ENCODE measurements at places on chromosomes 2 and 18.

DNA sequence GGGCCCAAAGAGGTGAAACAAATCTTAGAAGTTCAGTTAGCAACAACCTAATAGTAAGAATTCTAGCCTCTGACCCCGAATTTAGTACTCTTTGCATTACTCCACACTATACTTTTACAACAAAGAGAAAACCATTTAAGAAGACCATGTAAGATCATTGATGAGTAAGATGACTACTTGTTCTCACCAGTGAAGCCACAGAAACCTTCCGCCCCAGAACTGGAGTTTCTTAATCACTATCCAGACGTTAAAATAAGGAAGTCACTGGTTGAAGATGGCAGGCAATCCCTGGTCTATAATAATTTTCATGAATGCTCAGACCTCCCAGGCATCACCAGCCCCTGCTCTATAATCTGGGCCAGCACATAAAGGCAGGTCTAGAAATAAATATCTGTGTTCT is 95.0 kb downstream of the TMEM163 start:
- no peak overlapping the region for H3K4me3 ChIP-seq
- no peak for DNase-seq
- no peak overlapping the region for H3K27ac ChIP-seq
- no peaks in the 10 kb centered on the region for H3K27me3 ChIP-seq
- H3K36me3 ChIP-seq, result no peaks in the 10 kb centered on the region

- H3K27ac ChIP-seq, result no peak overlapping the region
- H3K4me1 ChIP-seq, result peaks cover 3% of the 10 kb centered on the region
Observed at GRCh38 chr2:216681683-216682082, 13.7 kb downstream of the IGFBP5 start.

GRCh38 chr2:216792222-216793021 is 67.4 kb downstream of the TNP1 start:
- no peaks in the 10 kb centered on the region for H3K36me3 ChIP-seq
- no peak for DNase-seq
- H3K27ac ChIP-seq, result no peak overlapping the region
- H3K4me1 ChIP-seq, result no peaks in the 10 kb centered on the region

- H3K36me3 ChIP-seq, result no peaks in the 10 kb centered on the region
- no peak overlapping the region for H3K27ac ChIP-seq
- no peaks in the 10 kb centered on the region for H3K27me3 ChIP-seq
- no peaks in the 10 kb centered on the region for H3K4me1 ChIP-seq
- no peak for DNase-seq
Observed at GRCh38 chr18:30748541-30748940, 294.0 kb downstream of the DSC3 start.

- H3K27ac ChIP-seq, result no peak overlapping the region
- DNase-seq, result no peak
- H3K4me3 ChIP-seq, result no peak overlapping the region
- H3K4me1 ChIP-seq, result no peaks in the 10 kb centered on the region
- peaks cover 45% of the 10 kb centered on the region for H3K36me3 ChIP-seq
Observed at GRCh38 chr2:239187464-239188253, 213.2 kb downstream of the HDAC4 start.

GRCh38 chr18:49481317-49481716 is 5.7 kb downstream of the C18orf32 start:
- DNase-seq, result no peak
- no peak overlapping the region for H3K27ac ChIP-seq
- peaks cover 34% of the 10 kb centered on the region for H3K4me1 ChIP-seq
- no peaks in the 10 kb centered on the region for H3K27me3 ChIP-seq
- peaks cover 44% of the 10 kb centered on the region for H3K36me3 ChIP-seq
- no peak overlapping the region for H3K4me3 ChIP-seq

DNA sequence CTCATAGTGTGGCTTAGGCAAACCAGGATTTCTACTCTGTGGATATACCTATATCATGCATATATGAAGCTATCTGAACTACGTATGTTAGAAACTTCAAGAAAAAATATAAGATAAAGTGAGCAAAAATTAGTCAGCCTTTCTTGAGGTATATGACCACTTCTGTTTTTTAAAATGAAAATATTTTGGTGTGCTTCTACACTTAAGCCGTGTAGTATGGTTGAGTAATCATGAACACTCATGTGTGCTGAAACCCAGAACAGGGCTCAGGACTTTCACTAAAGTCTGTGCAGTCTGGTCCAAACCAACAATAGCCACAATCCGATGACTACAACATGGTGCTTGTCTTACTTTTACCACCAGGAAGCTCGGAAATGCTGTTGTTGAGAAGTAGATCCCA is 48.9 kb upstream of the TMEM177 start:
- H3K27me3 ChIP-seq, result peaks cover 16% of the 10 kb centered on the region
- H3K4me1 ChIP-seq, result no peaks in the 10 kb centered on the region
- no peak for DNase-seq
- H3K4me3 ChIP-seq, result no peak overlapping the region

DNA sequence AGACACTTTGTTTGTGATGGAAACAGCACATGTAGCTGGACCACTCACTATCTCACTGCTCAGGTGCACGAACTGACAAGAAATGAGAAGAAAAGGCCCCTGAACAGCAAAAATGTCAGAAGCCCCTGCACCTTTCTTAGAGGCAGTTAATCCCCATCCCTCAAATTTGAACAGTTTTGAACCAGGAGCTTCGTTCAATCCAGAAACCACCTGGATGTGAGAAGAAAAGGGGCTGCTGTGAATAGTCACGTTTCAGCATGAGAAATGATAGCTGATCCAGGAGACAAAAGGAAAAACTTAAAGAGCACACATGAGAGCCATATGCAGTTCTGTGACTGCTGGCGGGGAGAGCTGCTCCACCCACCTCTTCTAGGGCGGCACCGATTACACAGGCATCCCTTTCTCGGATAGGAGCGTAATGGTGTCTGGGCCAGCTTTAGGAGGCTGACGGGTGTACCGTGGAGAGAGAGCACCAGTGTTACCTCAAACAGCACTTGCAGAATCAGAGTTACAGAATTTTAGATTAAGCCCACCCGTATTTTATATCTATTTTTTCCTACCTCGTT is 117.0 kb upstream of the EML6 start:
- peaks cover 83% of the 10 kb centered on the region for H3K4me1 ChIP-seq
- peaks cover 42% of the 10 kb centered on the region for H3K36me3 ChIP-seq
- peak overlapping the region; percentile 29 for H3K4me3 ChIP-seq
- no peaks in the 10 kb centered on the region for H3K27me3 ChIP-seq
- peak; percentile 64 for DNase-seq
- no peak overlapping the region for H3K27ac ChIP-seq

DNA sequence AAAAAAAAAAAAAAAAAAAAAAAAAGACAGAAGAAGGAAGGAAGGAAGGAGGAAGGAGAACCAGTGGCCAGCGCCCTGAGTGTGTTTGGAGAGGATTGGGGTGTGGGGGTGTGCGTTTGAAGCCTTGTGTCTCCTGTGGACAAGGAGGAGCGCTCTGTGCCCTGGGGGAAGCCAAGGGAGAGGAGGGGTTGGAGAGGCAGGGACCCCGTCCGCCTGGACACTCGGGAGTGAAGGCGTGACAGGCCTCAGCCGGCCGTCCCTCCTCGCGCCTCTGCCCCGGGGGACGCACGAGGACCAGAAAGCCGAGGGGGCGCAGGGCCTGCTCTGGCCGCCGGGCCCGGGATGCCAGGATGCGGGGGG is 44.9 kb downstream of the SERTAD2 start:
- H3K27me3 ChIP-seq, result peaks cover 45% of the 10 kb centered on the region
- peak overlapping the region; percentile 62 for H3K4me3 ChIP-seq
- H3K36me3 ChIP-seq, result no peaks in the 10 kb centered on the region
- DNase-seq, result no peak

- no peaks in the 10 kb centered on the region for H3K36me3 ChIP-seq
- H3K4me3 ChIP-seq, result no peak overlapping the region
- H3K4me1 ChIP-seq, result no peaks in the 10 kb centered on the region
- peaks cover 3% of the 10 kb centered on the region for H3K27me3 ChIP-seq
Observed at GRCh38 chr2:2799151-2799697, 468.1 kb upstream of the MYT1L start.

- no peaks in the 10 kb centered on the region for H3K36me3 ChIP-seq
- DNase-seq, result no peak
- no peaks in the 10 kb centered on the region for H3K4me1 ChIP-seq
- peaks cover 56% of the 10 kb centered on the region for H3K27me3 ChIP-seq
- no peak overlapping the region for H3K27ac ChIP-seq
Observed at GRCh38 chr2:20673686-20674308, 6.9 kb downstream of the GDF7 start.

DNA sequence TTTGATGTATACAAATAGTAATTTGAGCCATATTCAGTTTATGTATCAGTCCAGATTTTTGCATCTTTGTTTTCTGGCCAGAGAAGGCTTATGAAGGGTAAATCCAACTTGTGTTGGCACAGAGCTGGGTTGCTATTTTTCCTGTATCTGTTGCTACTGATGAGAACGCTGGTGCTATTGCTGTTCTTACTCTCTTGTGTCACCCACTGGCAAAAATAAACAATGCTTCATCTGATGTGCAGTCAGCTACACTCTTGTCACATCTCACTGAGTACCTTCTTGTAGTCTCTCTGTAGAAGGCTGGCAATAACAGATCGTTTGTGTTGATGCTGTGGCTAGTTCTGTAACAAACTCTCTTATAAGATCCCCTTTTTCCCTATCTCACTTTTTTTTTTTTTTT is 323.4 kb downstream of the CDH19 start:
- H3K36me3 ChIP-seq, result no peaks in the 10 kb centered on the region
- H3K27ac ChIP-seq, result no peak overlapping the region
- DNase-seq, result no peak
- no peak overlapping the region for H3K4me3 ChIP-seq

DNA sequence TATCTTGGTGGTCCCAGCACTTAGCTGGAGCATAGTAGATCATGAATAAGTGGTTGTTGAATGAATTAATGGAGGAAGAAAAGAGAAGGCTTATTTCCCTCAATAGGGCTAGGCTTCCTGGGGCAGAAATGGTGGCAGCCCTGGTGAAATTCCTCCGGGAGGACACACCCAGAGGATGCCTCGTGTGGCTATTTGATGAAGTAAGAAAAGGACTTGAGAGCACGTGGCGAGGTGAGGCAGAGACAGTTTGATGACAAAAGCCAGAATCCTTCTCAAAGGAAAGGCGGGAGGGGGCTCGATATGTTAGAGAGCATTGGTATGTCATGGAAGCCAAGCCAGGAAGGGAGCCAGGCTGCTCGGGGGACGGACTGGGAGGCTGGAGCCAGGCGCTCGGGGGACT is 14.7 kb downstream of the FAM228A start:
- H3K27me3 ChIP-seq, result peaks cover 17% of the 10 kb centered on the region
- no peak for DNase-seq
- no peak overlapping the region for H3K27ac ChIP-seq
- H3K4me1 ChIP-seq, result no peaks in the 10 kb centered on the region

DNA sequence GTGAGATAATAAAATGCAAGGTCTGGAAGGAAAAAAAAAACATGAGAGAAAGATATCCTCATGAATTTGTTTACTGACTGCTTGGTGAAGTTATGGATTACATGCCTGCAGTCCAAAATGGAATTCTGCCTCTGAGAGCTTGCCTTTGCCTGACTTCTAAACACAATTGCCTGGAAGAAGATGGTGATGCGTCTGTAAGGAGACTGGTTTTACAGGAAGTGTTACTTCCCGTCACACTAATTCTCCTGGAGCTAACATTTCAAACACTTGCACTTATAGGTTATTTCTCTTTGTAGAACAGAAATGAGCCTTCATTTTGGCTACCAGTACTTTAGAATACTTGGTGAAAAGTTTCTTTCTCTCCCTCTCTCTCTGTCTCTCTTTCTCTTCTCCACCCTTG is 884.3 kb downstream of the TSN start:
- no peaks in the 10 kb centered on the region for H3K4me1 ChIP-seq
- DNase-seq, result no peak
- no peak overlapping the region for H3K4me3 ChIP-seq
- H3K27me3 ChIP-seq, result no peaks in the 10 kb centered on the region
- H3K27ac ChIP-seq, result no peak overlapping the region

GRCh38 chr2:232779934-232780333 is 3.6 kb upstream of the KCNJ13 start:
- H3K4me3 ChIP-seq, result no peak overlapping the region
- peaks cover 6% of the 10 kb centered on the region for H3K4me1 ChIP-seq
- H3K27ac ChIP-seq, result no peak overlapping the region

DNA sequence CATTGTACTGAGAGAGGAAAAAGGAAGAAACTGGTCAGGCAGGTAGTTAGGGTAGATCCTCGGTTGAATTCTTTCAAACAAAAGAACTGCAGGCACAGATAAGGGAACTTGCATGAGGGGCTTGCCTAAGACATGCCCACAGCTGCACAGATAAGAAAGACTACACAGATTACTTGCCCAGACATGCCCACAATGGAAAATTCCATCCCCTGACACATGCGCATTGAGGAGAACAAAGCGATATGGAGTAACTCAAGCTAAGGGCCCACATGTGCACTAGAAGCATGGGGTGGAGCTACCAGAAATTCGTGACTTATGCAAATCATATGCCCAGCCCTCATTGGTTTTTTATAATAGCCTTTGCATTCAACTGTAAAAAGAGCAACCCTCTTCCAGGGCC is 181.3 kb upstream of the ZNF521 start:
- no peaks in the 10 kb centered on the region for H3K4me1 ChIP-seq
- no peak overlapping the region for H3K4me3 ChIP-seq
- no peaks in the 10 kb centered on the region for H3K27me3 ChIP-seq

DNA sequence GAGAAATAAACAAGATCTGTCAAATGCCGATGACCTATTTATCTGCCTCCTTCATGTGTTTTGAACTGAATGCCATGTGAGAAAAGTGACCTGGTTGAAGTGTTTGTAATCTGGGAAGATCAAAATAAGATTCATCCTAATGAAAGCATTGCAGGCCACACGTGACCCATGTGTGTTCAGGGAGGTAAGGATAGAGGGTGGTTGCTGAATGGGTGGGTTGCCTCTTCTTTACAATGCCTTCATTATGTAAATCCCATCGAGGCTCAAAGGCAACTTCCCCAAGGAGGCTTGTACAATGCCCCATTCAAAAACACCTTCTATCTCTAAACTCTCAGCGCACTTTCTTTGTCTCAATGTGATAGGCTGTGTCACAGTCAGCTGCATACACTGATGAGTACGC is 273.1 kb downstream of the LRATD1 start:
- H3K36me3 ChIP-seq, result no peaks in the 10 kb centered on the region
- no peaks in the 10 kb centered on the region for H3K4me1 ChIP-seq
- peaks cover 4% of the 10 kb centered on the region for H3K27me3 ChIP-seq
- DNase-seq, result no peak

GRCh38 chr2:3387011-3387410 is 7.5 kb downstream of the TRAPPC12 start:
- H3K4me1 ChIP-seq, result peaks cover 7% of the 10 kb centered on the region
- no peak overlapping the region for H3K4me3 ChIP-seq
- H3K27me3 ChIP-seq, result no peaks in the 10 kb centered on the region

- H3K27ac ChIP-seq, result no peak overlapping the region
- no peak overlapping the region for H3K4me3 ChIP-seq
- H3K4me1 ChIP-seq, result no peaks in the 10 kb centered on the region
- H3K36me3 ChIP-seq, result no peaks in the 10 kb centered on the region
- DNase-seq, result no peak
- no peaks in the 10 kb centered on the region for H3K27me3 ChIP-seq
Observed at GRCh38 chr18:78903436-78904178, 76.0 kb upstream of the SALL3 start.

GRCh38 chr18:25229081-25229480 is 122.9 kb downstream of the ZNF521 start:
- H3K27me3 ChIP-seq, result peaks cover 3% of the 10 kb centered on the region
- no peaks in the 10 kb centered on the region for H3K36me3 ChIP-seq
- H3K4me1 ChIP-seq, result no peaks in the 10 kb centered on the region
- no peak overlapping the region for H3K27ac ChIP-seq
- no peak for DNase-seq

GRCh38 chr18:63150942-63151421 is 168.6 kb downstream of the BCL2 start:
- peaks cover 65% of the 10 kb centered on the region for H3K4me1 ChIP-seq
- peak overlapping the region; percentile 54 for H3K27ac ChIP-seq
- no peak for DNase-seq
- H3K27me3 ChIP-seq, result no peaks in the 10 kb centered on the region
- H3K36me3 ChIP-seq, result peaks cover 60% of the 10 kb centered on the region
- peak overlapping the region; percentile 13 for H3K4me3 ChIP-seq
